GM23248 (cell line): ENCODE measurements at places on chromosomes 6 and 20. TPM values are rescaled to one million over a fixed set of nuclear protein-coding genes. Genes with fewer than 3 reads are reported as not detected.

DNA sequence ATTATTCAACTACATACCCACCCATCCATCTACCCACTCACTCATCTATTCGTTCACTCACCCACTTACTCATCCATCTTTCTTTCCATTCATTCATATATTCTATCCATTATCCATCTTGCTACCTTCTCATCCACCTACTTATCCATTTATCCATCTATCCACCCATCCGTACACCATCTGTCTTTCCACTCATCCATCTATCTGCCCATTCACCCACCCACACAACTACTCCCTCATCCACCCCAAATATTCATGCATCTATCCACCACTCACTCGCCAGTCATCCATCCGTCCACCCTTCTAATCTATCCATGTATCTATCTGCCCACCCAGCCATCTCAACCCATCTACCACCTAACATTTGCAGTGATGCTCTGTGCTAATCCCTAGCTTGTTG lies 13.6 kb upstream of the KCNB1 start:
- DNase-seq: no peak

DNA sequence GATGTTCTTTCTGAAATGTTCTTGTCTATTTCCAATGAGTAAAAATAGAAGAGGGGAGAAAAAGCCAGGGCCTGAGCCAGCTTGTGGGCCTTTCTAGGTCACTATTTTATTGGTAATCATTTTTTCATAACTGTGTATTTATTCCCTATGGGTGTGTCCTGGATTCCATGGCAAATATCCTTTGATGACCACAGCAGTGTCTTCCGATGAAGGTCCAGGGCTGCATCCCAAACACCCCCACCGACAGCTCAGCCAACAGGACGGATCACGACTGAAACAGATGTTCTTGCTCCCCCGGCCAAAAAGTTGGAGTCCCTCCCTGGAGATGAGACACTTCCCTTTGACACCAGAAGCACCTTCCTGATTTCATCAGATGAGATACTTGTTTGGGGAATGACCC lies 105.4 kb upstream of the PLEKHG1 start:
- DNase-seq: peak; percentile 5

The NELFCD gene
- 36.3 and 52.5 TPM in 2 replicates for total RNA-seq

The MACROD2 gene
- total RNA-seq: 1.1 and 3.3 TPM in 2 replicates

DNA sequence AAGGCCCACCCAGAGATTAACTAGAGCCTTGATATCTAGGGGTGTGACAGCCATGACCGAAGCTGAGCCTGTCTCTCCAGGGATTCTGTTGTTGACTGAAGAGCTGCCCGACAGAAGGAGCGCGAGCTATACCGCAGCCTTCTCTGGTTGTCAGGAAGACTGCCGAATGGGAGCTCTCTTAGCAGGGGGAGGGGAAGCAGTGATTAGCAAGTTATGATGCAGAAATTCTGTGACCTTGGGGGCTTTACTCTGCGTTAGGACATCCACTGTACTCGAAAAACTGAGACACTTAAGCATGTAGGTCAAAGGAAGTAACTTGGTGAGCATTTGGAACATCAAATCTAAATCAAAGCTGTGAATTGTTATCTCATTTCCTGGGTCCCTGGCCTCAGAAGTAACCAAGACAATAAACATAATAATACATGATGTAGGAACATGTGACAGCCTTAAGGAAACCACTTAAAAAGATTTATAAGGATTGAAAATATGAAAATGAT lies 84.7 kb downstream of the MAP3K4 start:
- no peak for DNase-seq

DNA sequence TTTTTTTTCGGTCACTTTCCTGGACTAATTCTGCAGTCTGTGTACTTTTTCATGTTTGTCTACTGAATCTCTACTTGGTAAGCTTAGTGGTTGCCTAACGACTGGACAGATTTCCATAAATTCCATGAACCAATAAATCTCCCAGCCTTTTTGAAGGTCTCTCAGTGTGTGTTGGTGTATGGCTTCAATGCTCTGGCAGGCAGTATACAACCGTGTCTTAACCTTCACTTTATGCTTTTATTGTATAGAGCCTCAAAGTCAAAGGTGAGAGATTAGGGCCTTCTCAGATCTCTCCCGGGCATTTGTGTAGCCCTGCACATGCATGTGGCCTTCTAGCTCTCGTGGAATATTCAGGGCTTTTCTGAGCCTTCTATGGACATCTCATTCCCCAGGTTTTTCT lies 14.3 kb upstream of the CMTR1 start:
- no peak for DNase-seq

- no peak for DNase-seq
These were observed 91.2 kb downstream of the DLL1 start for GRCh38 chr6:170199716-170200115.

GRCh38 chr6:52994031-52994838 lies 849 bp downstream of the GSTA4 start:
- DNase-seq: peak; percentile 60

DNA sequence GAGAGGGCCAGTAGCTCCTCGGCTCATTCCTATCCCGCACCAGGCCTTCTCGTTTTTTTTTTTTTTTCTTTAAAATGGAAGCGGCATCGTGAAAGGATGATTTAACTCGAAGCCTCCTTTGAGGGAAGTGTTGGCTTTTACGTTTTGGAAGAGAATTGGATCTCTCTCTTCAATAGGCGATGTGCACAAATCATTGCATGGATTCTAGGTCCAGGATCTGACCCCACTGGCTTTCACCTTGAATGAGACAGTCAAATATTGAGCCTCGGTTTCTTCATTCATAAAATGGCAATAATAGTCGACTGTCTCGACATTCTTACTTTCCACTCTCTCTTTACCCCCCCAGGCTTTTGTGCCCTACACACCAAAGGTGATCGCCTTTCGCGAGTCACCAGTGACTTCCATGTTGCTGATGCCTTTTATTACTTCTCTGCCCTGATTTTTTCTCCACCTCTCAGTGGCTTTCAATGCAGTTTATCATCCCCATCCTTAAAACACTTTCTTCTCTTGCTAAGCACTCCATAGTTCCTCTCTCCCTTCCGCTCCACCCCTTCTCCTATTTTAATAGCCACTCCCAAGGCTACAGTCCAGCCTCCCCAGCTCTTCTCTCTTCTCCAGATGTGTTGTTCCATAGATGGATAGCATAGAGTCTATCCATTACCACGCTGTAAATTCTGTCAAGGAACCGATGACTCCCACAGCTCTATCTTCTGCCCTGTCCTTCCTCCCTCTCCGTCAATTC lies 473 bp upstream of the DTNBP1 start:
- no peak for DNase-seq

The CDYL gene
- total RNA-seq: 25.8 and 27.9 TPM in 2 replicates

The ENPP1 gene
- 53.7 and 60.4 TPM in 2 replicates for total RNA-seq
